ENCODE measurements at places on chromosomes 3 and 15.

DNA sequence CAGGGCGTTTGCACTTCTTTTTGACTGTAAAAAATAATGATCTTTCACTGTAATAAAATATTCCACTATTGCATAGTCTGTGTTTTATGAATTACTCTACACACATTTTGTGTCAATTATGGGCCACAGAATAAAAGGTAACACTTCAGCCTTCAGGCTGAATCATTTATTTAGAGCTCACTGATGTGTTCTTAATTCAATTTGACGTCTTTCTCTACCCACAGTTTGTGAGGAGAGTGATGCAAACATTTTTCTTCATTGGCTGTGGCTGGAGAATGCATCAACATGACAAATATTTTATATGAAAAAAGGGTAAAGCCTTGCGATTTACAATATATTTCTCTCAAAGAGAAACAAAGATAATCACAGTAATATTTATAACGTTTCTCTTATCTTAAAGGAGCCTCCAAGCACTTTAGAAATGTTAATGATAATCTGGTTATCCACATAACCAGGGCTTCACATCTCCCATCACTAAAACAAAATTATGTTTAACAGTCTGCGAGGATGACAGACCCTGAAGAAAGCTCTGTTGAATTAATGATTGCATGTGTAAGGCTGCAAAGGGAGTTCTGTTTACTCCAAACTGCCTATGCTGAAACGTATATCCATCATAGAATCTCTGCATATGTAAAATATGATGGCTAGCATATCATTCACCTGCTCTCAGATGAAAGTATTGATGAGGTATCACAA is 951.3 kb downstream of the ZPLD1 start:
- DNase-seq, result no peak

GRCh38 chr3:98013411-98014267 is 21.5 kb downstream of the GABRR3 start:
- no peak for DNase-seq

DNA sequence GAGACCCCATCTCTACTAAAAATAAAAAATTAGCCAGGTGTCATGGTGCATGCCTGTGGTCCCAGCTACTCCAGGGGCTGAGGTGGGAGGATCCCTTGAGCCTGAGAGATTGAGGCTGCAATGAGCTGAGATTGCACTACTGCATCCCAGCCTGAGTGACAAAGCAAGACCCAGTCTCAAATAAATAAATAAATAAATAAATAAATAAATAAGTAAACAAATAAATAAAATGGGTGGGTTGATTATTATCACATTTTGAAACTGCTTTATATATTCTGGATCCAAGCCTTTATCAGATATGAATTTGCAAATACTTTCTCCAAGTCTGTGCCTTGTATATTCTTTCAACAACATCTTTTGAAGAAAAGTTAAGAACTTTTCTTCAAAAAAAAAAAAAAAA is 22.2 kb upstream of the PCSK6 start:
- no peak for DNase-seq

GRCh38 chr3:17195856-17196604 is 311.3 kb downstream of the PLCL2 start:
- DNase-seq, result no peak

- no peak for DNase-seq
Measured at GRCh38 chr15:53520996-53521395, 238.5 kb downstream of the WDR72 start.

DNA sequence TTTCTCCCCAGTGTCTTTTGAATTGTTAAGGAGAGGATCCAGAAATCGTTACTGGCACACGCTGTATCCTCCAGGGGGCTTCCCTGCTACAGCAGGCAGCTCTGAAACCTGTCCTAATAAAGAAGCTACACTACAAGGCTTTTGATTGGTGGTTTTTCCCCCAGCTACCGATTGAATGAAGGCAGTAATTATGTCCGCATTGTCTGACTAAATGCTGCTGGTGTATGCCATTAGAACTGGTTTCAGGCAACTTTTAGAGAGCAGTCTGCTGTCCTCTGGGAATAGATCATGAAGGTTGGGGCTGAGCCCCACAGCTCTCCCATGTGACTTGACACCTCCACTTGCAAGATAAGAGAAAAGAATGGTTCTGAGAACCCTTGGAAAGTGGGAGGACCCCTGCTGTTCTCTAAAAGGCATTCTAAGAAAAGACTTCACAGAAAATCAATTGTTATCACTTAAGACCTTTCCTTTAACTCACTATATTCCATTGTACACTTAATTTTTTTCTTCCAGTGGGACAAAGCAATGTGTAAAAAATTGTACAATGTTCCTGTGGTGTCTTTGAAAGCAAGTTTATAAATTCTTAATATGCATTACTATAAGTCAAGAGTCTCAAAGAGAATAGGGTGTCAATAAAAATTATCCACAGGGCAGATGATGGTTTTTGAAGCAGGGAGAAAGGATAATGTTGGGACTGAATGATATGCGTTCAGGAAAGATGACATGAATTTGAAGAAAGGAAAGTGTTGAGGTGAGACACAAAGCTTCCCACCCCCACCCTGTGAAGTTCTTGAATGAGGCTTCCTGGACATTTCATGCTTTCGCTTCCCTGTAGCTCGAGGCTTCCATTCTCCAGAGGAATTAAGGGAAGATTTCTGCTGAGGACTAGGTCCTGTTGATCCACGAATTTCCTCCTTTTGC is 53.0 kb upstream of the DAZL start:
- DNase-seq, result no peak

DNA sequence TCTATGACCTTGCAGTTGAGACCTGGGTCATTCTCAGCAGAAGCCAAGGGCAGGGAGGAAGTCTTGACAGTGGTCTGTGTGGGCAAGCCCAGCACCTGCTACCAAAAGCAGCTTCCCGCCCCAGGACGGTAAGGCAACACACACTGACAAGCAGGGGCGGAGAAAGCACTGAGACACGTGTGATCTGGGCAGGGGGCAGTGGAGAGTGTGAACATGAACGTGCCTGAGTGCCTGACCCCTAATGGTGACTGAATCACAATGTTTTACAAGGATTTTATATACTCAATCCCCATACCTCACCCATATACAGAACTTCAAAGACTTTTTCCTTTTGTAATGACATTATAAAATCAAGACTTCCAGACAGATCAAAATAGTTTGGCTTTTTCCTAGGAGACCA is 35.2 kb downstream of the ANP32A start:
- no peak for DNase-seq

- DNase-seq, result no peak
Measured at GRCh38 chr15:80823995-80824394, 44.8 kb downstream of the CEMIP start.

GRCh38 chr3:186665625-186666188 is at the start of gene HRG:
Gene HRG, plus strand, starts transcription at chr3:186666014. Its CDS starts 18 bp downstream, at chr3:186666032.
- DNase-seq, result no peak

GRCh38 chr15:38074029-38074428 is 139.6 kb downstream of the TMCO5A start:
- no peak for DNase-seq

DNA sequence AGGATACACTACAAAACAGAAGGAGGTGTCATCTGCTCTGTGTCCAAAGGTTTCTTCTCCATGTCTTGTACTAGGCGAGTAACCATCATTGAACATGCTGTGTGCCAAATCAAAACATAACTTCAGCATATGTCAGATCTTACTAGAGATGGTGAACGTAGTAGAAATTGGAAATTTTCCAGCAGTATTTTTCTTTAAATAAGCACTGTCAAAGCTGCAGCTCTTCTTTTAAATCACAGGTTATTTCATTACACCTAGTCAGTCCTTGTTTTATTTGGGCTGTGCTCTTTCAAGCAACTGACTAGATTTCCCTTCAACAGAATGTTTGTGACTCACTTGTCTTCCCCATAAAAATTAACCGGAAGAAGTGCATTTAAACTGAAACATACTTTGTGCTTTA is 46.5 kb downstream of the MSL2 start:
- DNase-seq, result no peak

DNA sequence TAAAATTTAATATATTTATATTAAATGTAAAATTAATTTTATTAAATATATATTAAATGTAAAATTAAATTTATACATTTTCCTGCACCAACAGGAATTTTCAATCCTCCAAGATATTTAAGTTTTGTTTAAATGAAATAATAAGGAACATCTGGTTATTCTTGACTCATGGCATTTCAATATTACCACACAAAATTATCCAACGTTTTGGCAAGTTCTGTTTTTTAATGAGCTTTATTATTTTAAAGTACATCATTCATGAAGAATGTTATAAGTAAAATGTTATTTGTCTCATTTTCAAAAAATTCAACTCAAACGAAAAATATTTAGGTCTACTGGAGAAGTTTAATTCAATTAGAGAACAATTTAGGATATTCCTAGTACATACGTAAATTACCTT is 811.4 kb downstream of the NAALADL2 start:
- DNase-seq, result no peak

DNA sequence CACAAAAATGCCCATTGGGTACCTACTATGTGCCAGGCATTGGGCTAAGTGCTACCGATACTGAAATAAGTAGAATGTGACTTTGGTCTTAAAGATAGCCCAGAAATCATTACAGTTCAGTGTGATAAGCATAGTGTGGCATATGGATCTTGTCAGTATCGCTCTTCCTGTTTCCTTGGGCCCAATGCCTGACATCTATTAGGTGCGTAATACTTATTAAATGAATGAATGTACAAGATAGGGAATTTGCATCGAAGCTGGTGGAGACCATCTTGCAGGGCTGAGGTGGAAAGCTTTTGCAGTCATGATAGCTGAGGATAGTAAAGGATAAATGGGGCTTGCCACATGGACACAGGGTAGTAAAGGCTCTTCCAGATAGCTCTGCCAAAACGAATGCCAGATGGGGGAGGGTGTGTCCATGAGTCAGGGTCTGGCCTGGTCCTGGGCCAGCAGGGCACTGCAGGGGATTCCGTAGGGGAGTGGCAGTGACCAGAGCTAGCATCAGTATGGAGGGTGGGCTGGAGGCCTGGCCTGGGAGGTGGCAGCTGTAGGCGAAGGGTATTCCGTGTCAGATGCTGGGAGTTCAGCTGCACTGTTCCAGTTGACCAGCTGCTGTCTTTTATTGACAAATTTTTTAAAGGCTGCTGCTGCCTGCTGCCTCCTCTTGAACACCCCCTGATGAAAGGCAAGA is 23.5 kb downstream of the TSEN2 start:
- DNase-seq, result no peak

DNA sequence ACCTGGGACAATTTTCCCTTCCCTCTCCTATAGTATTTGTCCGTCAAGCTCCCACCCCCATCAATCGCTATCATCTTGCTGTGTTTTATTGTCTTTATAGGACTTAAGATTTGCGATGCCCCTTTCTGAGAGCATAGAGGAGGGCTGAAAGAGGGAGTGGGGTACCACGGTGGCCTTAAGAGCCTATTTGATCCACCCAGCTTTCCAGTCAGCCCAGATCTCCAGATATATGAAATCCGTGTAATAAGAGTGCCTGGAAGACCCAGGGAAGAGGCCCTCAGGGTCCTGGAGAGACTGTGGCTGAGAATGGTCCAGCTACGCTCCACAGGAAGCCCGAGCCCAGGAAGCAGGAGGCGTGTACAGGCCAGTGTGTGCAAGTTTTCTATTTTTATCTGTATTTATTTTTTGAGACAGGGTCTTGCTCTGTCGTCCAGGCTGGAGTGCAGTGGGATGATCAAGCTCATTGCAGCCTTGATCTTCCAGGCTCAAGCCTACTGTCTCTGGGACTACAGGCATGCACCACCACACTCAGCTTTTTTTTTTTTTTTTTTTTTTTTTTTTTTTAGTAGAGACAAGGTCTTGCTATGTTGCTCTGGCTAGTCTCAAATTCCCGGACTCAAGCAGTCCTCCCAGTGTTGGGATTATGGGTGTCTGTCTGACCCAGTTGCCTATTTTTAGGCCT is 964 bp upstream of the NCKIPSD start:
- no peak for DNase-seq

- DNase-seq, result no peak
Measured at GRCh38 chr3:84444726-84445521, 513.9 kb upstream of the CADM2 start.

GRCh38 chr3:193702967-193703366 is 110.0 kb downstream of the OPA1 start:
- no peak for DNase-seq

GRCh38 chr3:9681723-9682081 is 21.9 kb upstream of the CPNE9 start:
- no peak for DNase-seq

GRCh38 chr3:187678726-187679268 is 8.6 kb upstream of the SST start:
- no peak for DNase-seq
